ENCODE measurements at places on chromosomes 1 and 21.

DNA sequence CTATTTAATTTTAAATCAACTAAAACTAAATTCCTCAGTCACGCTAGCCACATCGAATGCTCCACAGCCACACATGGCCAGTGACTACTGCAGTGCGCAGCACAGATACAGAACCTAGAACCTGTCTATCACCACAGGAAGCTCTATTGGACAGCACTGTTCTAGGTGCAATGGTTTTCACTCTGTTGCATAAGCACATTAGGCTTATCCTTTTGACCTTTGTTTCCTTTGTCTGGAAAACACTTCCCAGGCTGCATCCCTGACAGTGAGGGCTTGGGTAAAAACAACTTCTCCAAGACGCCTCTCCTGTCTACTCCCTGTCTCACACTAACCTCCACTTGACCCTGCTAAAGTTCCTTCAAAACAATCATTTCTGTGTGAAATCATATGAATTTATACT is 33.6 kb upstream of the RAP1GAP start:
- DNase-seq, result no peak

GRCh38 chr1:42936309-42937078 is 22.2 kb downstream of the SLC2A1 start:
- DNase-seq, result no peak

DNA sequence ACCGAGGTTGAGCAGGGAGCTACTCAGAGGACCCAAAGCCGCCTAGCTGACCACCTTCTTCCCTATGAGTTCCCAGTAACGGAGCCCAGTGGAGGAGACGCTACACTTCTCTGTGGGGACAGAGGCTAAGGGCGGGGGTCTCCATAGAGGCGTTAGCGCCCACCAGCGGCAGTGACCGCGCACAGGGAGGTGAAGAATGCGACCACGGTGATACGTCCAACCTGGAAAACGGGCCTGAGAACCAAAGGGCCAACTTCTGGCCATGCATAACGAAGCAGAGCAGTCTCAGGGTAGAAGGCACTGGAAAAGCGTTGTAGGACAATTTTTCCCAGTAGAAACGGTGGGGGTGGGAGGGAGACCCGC is 400 bp upstream of the COG2 start:
- DNase-seq, result no peak

- DNase-seq, result no peak
Measured at GRCh38 chr1:205760606-205761005, 10.6 kb upstream of the NUCKS1 start.

GRCh38 chr1:24142546-24143534 is at the start of gene IL22RA1:
TSS of gene IL22RA1 (minus strand) at chr1:24143140. CDS start at chr1:24143082, 58 bp downstream.
- no peak for DNase-seq

GRCh38 chr21:46158666-46159300 is 3.4 kb upstream of the FTCD start:
- no peak for DNase-seq

DNA sequence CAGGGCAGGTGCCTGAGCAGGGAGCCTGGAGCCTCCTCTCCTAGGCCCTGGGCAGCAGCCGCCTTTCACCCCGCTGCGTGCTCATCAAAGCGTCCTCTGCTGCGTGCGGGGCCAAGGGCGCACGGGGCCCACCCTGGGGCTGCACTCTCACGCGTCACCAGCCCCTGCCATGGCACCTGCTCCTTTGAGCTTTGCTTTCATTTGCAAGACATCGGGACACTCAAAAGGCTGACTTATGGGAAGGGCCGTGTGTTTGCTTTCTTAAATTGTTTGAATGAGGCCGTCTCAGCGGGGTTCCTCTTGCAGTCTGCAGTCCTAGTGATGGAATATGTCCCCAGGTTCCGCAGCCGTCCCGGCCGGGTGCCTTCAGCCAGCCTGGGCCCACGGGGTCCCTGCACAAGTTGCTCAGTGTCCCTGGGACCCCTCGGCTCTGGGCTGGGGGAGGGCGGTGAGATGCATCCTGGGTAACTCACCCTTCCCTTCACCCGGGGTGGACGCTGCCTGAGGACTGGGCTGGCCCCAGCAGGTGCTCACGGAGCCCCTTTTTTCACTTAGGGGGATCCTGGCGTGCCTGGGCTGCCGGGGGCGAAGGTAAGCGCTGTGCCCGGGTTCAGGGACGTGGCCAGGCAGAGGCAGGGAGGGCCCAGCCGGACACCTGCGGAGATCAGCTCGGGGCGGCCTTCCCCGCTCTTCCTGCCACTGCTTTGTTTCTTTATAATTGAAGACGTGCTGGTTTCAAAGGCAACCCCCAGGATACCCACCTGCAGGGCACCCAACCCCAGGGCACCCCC is 53.1 kb downstream of the SLC19A1 start:
- no peak for DNase-seq

- no peak for DNase-seq
Measured at GRCh38 chr1:230044729-230045128, 22.3 kb upstream of the GALNT2 start.

GRCh38 chr1:31665234-31665878 is 20.7 kb upstream of the PEF1 start:
- DNase-seq, result no peak

- DNase-seq, result no peak
Measured at GRCh38 chr1:18907021-18907916, 4.9 kb upstream of the ALDH4A1 start.

GRCh38 chr1:3992103-3992556 is 92.1 kb upstream of the C1orf174 start:
- no peak for DNase-seq

DNA sequence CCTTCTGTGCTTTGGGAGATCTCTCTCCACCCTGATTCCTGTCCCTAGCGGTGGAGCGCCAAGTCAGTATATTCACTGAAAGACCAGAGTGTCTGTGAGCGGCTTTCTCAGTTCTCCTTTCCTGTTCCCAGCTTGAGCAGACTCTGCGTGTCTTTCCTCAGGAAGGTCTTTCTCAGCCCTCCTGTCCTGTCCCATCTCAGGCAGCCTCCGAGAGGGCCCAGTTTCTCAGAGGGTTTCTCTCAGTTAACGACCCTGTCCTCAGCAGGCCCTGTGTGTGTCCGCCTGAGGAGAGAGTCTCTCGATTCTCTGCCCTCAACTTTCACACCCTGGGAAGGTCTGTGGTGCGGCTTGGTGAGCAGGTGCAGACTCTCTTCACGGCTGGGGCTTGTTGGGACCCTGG is 34.0 kb upstream of the CHIT1 start:
- no peak for DNase-seq
